GM10248 (cell line): ENCODE measurements at places on chromosomes 16 and 17.

DNA sequence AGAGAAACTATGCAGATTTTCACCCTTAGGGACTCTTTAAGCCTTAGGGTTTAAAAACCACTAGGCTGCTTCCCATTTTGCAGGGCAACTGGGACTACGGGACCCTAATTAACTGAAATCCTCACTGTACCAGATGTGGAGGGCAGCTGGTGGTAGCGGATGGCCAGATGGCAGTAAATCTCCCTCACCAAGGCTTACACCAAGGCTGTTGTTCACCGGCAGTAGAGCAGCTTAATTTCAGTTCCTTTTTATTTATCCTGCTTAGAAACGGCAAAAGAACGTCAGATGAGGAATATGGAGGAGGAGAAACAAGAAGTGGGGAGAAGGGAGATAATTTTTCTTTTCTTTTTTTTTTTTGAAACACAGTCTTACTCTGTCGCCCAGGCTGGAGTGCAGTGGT is 6.5 kb downstream of the ABHD15 start:
- no peak for DNase-seq

DNA sequence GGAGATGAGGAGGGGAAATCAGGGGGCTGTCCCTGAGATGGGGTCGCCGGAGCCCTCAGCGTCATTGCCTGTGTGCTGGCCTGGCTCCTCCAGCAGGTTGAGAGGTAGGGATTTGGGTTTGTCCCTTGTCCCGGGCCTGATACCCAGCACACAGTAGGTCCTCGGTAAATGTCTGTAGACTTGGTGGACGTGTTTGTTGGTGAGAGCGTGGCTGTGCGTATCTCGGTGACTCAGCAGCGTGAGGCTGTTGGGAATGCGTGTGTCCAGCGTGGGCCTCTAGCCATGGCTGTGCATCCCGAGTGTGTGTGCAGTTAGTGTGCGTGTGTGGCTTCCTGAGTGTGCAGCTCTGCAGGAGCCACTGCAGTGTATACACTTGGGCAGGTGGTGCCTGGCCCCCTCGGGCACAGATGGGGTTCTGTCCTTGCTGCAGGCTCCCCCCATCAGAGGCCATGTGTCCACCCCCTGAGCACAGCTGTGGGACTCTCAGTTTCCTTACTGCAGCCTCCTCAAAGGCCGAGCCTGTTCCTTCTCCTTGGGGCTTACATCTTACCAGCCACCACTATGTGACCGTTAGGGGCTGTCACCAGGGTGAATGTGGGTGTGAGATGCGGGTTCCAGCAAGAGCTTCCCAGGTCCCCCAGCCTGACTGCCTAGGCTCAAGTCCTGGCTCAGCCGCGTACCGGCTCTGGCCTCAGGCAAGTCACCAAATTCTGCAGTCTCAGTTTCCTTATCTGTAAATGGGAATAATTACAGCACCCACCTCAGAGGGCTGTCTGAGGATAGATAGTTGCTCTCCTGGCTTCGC is 5.7 kb downstream of the NECAB2 start:
- no peak for DNase-seq

DNA sequence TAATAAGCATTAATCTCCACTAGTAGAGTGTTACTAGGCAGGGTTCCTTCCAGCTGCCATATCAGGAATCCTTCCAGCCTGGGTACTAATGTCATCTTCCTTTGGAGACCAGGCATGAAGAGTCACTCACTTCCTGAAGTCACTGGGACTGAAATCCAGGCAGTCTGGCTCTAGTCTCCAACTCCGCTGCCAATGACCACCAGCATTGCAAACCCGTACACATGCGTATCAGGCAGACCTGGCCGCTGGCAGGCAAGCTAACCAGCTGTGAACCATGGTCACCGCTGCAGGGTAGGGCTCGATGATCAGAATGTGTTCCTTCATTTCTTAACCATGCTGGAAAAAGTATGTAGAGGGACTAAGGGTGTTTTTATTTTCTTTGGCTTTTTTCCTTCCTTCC is 255.5 kb downstream of the CDH13 start:
- no peak for DNase-seq

DNA sequence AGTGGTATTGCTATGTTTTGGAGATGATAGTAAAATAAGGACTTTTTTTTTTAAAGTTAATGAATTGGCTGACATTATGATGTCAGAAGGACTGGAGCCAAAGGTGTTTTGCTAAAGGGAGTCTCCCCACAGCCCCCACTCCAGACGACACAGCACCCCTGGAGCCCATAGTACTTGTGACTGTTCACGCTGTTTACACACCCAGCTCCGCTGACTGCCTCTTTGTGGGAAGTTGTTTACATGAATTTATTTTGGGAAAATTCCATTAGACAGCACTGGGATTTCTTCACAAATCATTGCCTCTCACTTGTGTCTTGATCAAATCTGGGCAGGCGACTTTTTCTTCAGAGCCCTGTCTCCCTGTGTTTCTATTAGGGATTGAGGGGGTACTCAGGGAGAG is 108.6 kb downstream of the C17orf67 start:
- DNase-seq, result no peak

- no peak for DNase-seq
Measured at GRCh38 chr17:57984936-57985674, 2.9 kb downstream of the VEZF1 start.

DNA sequence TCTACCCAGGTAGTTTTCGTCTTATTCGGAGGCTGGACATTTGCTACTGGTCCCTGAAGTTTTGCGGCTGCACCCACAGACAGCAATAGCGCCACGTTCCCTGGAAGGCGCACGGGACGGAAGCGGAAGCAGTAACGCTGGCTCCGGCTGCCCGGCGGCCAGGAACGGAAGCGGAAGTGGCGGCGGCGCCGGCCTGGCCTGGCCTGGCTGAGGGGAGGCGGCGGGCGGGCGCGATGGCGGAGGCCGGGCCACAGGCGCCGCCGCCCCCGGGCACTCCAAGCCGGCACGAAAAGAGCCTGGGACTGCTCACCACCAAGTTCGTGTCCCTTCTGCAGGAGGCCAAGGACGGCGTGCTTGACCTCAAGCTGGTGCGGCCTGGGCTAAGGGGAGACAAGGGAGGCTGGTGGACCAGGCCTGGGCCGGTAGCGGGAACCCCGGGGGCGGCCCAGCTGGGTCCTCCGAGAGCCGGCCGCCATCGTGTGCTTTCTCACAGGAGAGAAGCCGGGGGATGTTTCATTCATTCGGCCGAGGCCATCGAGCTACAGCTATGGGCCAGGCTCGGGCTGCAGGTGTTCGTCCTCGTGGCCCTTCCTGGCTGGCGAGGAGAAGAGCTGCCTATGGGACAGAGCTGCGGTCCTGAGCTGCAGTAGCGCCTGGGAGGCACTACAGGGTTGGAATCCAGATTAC is at the start of gene E2F4:
Gene E2F4, plus strand, starts transcription at position 161 of the 687 bp plus-strand sequence. Its CDS starts 73 bp downstream, at position 234.
- peak; percentile 95 for DNase-seq

DNA sequence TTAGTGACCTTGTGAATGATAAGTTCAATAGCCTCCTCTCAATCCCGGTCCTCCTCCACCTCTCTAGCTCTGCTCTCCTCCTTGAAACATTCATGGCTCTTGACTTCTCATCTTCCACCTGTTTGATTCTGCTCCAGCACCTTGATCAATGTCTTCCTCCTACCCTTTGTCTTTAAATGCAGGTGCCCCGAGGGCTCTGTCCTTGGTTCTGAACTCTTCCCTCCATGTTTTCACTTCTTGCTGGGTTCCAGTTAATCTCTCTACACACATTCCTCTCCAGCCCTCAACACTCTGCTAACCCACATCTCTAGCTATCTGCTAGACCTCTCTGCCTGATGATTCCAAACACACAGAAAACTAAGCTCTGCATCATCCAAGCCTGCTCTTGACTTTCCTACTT is 13.4 kb downstream of the CD300E start:
- no peak for DNase-seq

GRCh38 chr17:77540975-77541374 is 400.2 kb downstream of the SEC14L1 start:
- no peak for DNase-seq

DNA sequence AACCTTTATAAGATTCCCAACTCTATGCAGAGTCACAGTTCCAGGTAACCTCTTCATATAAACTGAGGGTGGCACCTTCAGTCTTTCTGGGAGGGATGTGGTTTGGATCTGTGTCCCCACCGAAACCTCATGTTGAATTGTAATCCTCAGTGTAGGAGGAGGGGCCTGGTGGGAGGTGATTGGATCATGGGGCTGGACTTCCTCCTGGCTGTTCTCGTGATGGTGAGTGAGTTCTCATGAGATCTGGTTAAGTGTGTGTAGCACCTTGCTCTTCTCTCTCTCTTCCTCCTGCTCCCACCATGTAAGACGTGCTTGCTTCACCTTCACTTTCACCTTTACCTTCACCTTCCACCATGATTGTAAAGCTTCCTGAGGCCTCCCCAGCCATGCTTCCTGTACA is 30.5 kb downstream of the HS3ST2 start:
- DNase-seq, result no peak

DNA sequence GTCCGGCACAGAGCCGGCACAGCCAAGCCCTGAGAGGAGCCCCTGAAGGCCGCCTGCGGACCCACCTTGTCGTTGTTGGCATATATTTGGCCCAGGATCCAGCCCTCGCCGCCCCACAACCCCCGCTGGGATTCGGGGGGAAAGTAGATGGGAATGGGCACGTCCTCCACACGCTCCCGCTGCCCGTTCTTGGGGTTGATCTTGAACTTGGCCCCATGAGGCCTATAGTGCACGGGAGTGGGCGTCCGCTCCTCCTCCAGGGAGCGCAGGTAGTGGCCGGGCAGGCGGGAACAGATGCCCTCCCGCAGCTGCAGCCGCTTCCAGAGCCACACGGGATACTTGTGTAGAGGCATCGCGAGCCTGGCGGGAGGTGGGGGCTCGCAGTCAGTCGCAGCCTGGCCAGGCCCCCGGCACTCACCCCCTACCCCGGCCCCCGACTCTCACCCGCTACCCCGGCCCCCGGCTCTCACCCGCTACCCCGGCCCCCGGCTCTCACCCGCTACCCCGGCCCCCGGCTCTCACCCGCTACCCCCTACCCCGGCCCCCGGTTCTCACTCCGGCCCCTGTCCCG is 387 bp downstream of the MRPL28 start:
- DNase-seq, result no peak

DNA sequence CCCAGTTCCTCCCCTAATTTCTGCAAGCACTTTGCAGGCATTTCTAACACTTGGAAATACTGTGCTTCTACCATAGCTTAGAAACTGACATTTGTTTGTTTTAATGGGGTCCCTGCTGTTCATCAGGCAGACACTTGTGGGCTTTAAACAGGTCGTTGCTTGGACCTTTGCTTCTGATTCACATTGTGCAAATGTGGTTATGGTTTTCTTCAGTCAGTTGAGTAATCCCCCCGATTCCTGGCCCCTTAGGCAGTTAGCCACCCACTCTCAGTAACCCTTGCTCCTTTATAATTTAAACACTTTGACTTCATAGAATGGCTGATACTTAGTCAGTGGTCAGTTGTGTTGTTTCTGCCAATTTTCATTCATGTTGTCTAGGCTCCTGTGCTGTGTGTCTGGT is 39.4 kb downstream of the SLC47A1 start:
- no peak for DNase-seq

- DNase-seq, result no peak
Measured at GRCh38 chr17:45983614-45984310, 15.3 kb upstream of the STH start.

- no peak for DNase-seq
Measured at GRCh38 chr16:77782694-77783093, 5.7 kb upstream of the VAT1L start.

DNA sequence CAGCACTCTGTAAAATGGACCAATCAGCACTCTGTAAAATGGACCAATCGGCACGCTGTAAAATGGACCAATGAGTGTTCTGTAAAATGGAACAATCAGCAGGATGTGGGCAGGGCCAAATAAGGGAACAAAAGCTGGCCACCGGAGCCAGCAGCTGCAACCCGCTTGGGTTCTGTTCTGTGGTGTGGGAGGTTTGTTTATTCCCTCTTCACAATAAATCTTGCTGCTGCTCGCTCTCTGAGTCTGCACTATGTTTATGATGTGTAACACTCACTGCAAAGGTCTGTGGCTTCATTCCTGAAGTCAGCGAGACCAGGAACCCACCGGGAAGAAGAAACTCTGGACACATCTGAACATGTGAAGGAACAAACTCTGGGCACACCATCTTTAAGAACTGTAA is 20.5 kb downstream of the TMEM100 start:
- DNase-seq, result no peak

GRCh38 chr17:74024871-74025531 is 178.5 kb upstream of the RPL38 start:
- no peak for DNase-seq

- no peak for DNase-seq
Measured at GRCh38 chr17:36068524-36068923, 4.5 kb downstream of the CCL18 start.

DNA sequence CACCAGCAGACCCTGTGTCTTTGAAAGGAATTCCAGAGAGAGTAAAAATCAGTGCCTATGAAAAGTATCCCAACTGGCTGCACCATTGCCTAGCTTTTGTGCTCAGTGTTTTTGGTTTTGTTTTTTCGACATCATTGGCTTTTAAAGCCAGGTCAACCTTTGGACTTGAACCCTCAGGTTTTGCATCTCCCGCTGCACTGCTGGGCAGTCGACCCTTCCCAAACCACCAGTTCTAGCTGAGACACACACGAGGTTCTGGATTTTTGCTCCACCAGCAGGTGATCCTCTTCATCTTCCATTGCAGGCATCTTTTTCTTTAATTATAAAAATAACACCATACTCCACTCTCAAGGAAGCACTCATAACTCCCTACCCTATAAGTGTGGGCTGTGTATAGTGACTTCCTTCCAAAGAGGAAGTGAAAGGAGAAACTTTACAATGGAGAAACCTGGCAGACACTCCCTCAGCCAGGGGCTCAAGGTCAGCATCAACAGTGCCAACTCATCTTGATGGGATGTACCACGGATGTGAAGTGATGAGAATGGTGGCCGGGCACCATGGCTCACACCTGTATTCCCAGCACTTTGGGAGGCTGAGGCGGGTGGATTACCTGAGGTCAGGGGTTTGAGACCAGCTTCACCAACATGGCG is 57.8 kb downstream of the BMERB1 start:
- DNase-seq, result no peak

DNA sequence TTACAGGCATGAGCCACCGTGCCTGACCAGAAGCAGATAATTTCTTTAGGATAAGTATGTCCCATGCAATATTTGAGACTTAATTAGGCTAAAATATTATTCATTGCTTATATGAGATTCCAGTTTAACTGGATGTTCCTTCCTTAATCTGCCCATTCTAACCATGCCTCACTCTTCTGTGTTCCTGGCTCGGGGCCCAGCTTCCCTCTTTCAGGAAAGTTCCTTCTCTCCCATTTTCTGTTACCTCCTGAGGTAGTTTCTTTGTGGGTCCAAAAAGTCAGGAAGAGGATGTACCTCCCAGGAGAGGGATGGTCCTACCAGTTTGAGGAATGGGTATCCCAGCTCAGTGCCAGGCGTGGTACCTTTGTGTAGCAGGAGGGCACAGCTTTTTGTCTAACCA is 23.3 kb downstream of the UNK start:
- DNase-seq, result no peak

- peak; percentile 40 for DNase-seq
Measured at GRCh38 chr16:75761108-75761507, 34.8 kb upstream of the CPHXL start.

DNA sequence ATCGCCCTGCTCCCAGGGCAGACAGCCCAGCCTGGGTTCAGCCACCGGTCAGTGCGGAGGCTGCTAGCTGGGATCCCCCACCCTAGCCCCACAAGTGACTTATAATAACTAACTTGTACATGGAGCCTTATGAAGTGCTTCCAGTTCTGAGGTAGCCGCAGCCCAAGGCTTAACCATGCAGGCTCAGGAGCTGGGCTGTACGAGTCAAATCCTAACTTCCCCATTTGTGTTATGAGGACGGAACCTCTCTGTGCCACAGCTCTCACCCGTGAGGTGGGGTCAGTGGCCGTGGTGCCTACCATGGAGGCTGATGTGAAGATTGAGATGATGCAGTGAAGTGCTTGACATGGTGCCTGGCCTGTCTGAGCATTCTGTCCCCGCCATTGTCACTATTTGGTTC is 27.8 kb upstream of the GOSR2 start:
- DNase-seq, result no peak

- DNase-seq, result no peak
Measured at GRCh38 chr17:80971704-80972304, 19.8 kb upstream of the CHMP6 start.
